Progenitor cell of endocrine pancreas (in vitro differentiated cells): ENCODE measurements at places on chromosomes 12 and 14.

DNA sequence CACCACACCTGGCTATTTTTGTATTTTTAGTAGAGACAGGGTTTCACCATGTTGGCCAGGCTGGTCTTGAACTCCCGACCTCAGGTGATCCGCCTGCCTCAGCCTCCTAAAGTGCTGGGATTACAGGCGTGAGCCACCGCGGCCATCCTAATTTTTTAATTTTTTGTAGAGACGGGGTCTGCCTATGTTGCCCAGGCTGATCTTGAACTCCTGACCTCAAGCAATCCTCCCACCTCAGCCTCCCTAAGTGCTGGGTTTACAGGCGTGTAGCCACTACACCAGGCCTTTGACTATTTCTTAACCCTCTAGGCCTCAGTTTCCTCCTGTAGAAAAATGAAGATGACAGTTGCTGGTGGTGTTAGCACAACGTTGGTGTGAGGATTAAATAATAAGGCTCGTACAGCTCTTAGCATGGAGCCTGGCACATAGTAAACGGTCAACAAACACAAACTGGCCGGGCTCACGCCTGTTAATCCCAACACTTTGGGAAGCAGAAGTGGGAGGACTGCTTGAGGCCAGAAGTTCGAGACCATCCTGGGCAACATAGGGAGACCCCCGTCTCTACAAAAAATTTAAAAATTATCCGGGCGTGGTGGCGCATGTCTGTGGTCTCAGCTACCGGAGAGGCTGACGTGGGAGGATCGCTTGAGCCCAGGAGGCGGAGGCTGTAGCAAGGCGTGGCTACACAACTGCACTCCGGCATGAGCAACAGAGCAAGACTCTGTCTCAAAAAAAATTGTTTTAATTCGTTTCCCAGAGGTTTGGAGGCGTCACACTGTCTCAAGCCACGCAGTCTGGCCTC lies 979 bp downstream of the DDX54 start:
- H3K4me1 ChIP-seq: peaks cover 13% of the 10 kb centered on the region
- no peaks in the 10 kb centered on the region for H3K27me3 ChIP-seq
- no peak for DNase-seq
- peak overlapping the region; percentile 91 for H3K27ac ChIP-seq
- peak overlapping the region; percentile 87 for H3K4me3 ChIP-seq
- peaks cover 18% of the 10 kb centered on the region for H3K36me3 ChIP-seq

DNA sequence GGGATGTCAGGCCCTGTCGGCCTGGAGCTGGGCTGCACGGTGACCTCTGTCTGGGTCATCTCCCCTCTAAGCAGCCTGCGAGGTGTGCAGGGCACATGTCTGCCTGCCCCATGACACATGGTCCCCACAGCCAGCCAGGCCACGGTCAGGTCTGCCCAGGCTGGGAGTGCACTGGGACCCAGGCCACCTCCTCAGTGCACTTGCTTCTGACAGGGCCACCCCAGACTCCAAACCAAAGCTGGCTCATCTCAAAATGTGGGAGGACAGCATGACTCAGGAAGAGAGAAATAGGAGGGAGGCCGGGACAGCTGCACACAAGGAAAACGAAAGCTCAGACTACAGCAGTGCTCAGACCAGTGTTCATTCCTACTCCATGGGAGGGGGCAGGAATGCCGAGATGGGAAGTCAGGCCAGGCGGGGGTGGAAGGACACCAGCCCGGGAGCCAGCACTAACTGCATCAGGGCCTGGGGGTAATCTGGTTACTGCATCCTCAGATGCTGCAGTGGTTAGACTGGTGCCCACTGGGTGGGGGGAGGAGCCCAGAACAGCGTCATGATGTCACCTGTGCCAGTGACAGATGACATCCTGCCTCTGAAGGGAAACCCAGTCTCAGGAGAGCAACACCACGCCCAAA lies 4.0 kb downstream of the P2RX2 start:
- no peak overlapping the region for H3K4me3 ChIP-seq
- H3K27ac ChIP-seq: peak overlapping the region; percentile 44
- DNase-seq: no peak

DNA sequence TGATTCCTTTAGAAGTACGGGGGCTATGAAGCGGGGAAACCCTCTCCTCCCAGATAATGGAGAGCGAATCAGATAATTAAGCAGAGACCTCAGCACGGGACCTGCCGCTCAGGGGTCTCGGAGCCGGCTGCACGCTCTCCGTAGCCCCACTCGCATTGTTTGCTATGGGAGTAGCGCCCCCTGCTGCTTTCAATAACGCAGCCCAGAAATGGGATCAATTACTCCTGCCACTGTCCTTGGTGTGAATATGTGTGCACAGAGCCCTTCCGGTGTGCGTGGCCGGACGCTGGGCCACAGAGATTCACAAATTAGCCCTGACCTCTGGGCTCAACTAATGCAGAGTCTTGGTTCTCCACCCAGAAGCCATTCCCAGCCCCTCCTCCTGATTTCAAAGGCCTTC lies 76.4 kb upstream of the TMEM132C start:
- H3K27me3 ChIP-seq: peaks cover 3% of the 10 kb centered on the region
- no peak overlapping the region for H3K27ac ChIP-seq
- no peaks in the 10 kb centered on the region for H3K4me1 ChIP-seq
- peak; percentile 42 for DNase-seq
- H3K36me3 ChIP-seq: no peaks in the 10 kb centered on the region

GRCh38 chr12:47944685-47945340 lies 18.6 kb upstream of the TMEM106C start:
- H3K36me3 ChIP-seq: no peaks in the 10 kb centered on the region
- H3K4me3 ChIP-seq: no peak overlapping the region
- peaks cover 22% of the 10 kb centered on the region for H3K27me3 ChIP-seq
- no peak for DNase-seq
